ENCODE measurements at places on chromosomes 4 and X.

DNA sequence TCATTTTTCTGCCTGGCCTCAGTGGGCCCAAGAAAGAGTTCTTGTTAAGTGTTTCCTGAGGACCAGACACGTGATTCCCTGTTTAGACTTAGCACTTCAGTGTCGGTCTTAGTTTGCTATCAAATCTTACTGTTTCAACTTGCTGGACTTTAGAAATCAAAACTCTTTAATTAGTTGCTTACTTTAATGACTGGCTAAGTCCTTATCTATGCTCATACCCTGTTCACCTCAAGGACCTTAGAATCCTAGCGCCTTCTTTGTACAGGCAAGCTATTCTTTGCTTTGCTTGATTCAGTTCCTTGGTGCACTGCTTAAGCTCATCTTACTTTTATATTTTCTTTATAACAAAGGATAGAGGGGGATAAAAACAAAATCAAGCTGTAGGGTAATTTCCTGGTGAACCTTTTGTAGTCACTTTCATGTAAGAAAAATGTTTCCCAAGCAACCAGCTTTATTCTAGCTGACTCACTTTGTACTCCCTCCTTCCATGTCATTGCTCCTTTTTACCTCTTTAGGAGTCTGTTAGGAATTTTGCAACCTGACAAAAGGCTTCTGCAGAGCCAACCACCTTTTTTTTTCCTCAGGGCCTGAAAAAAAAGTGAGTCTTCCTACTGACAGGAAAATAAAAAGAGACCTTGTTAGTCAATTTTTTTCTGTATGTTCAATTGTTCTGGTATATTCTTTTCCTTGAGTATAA lies 14.7 kb downstream of the WDR44 start:
- no peak for DNase-seq

- DNase-seq, result no peak
Measured at GRCh38 chr4:168765726-168766125, 244.3 kb downstream of the CBR4 start.

GRCh38 chrX:97931586-97931985 lies 1047.9 kb downstream of the RPA4 start:
- DNase-seq, result no peak

- no peak for DNase-seq
Measured at GRCh38 chrX:8034058-8034457, 106.8 kb upstream of the PNPLA4 start.

DNA sequence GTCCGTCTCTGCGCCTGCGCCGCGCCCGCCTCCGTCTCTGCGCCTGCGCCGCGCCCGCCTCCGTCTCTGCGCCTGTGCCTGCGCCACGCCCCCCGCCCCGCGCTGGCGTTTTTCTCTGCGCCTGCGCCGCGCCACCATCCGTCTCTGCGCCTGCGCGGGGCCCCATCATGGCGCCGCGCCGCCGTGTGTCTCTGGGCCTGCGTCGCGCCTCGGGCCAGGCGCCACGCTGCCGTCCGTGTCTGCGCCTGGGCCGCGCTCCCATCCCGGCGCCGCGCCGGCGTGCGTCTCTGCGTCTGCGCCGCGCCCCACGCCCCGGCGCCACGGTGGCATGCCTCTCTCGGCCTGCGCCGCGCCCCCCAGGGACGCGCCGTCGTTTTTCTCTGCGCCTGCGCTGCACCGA lies 51.8 kb upstream of the DUX4 start:
- DNase-seq, result no peak

DNA sequence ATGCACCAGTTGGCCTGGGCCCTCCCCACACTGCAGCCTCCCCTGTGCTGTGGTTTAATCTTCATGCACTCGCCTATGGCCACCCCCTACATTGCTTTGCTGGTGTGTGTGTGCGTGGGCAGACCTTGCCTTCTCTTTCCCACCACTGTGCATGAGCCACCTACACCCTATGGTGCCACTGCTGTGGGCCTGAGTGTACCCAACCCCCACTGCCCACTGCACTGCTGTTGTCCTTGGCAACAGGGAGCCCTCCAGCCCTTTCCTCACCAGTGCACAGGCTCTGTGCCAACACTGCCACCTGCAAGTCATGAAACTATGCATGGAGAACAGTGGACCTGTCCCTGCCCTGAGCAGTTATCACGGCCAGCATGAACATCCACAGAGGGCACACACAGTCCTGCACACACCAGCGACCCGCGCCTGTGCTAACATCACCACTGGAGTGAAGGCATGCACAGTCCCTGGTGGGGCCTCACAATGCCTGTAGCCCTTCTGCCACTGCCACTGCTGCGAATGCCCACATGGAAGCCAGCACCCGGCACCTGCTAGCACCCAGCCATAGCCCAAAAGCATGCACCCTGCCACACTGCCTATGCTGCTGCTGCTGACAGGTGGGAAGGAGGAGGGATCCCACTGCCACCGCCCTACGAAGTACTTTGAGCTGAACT lies 237.8 kb upstream of the ARSJ start:
- no peak for DNase-seq

DNA sequence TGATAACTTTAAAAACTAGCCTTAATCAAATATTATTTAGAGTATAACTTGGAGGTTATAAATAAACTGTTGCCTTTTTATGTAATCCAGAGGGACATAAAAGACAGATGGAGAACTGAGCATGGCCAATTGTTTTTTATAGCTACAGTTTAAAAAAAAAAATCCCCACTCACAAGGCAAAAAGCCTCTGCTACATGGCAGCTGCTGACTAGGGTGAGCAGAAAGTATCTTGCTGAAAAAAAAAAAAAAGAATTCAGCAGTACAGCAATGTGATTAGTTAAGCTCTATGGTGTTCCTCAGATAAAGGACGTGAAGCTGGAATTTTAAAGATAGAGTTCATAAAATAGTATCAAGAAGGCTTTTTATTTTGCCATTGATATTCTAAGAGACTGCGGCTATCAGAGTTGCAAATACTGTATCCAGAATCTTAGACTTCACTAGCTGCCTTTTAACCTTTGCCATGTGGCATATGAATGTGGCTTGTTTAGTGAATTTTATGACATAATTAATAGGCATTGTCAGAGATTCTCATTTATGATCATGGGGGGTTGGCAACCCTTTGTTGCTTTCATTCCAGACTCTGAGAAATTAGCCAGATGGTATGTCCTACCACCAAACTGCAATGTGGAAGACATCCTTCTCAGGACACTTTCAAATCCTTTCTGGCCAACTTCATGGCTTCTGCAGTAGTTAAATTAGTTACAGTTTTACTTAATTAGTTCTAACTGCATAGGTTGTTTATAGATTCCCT lies 498.0 kb downstream of the STPG2 start:
- DNase-seq, result no peak

DNA sequence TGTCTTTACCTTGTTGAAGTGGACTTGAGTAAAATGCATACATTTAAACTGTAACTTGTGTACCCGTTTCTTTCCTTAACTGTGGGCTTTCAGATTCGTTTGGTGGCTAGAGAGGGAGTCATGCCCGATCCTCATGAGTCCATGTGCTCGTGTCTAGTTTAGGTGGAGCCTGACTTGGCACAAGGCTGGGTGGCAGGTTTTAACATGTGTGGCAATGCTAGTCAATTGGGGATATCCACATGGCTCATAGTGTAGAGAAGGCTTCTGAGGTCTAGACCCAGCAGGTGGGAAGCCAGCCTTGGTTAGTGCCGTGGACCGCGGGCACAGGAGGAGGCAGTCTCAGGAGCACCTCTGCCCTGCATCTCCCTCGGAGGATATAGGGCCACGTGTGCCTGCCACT lies 48.5 kb upstream of the CLCN4 start:
- no peak for DNase-seq

DNA sequence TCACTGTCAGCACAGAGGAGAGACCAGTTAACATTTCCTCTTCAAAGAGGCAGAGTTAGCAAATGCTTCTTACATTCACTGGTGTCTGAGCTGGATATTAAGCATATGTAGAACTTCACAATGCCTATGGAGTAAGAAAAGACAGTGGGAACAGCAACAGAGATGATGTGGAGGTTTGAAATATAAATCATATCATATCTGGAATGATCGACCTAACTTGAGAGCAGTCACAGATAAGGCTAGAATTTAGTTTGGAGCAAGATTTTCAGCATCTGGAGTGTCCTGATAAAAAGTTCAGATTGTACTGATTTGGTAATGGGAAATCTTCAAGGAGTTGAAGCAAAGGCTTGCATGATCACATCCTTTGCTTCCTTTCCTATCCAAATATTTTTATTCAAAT lies 90.5 kb upstream of the ANKRD50 start:
- DNase-seq, result no peak

GRCh38 chrX:55210931-55211677 lies 9.0 kb upstream of the PAGE5 start:
- DNase-seq, result no peak

DNA sequence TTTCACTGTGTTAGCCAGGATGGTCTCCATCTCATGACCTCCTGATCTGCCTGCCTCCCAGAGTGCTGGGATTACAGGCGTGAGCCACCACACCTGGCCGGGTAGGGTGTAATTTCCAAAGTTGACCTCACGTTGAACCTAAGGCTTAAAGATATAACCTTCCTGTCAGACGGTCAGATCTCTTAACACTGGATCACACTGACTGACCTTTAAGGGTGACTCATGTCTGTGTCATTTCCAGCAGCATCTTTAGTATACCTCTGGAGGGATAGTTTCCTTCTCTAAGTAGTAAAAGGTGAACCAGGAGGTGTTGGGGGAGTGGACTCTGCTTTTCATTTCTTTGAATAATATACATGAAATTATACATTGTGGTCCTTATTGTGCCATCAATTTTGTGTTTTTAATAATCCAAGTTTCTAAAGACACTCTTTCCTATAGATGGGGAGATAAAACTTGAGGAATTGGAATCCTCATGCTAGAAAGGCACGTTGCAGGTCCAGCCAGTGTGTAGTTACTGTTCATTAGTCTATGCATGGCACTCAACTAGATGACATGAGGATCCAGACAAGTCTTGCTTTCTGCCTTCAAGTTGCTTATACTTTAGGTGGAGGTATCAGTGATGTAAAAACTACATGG lies 45.7 kb downstream of the ARHGAP10 start:
- DNase-seq, result no peak

DNA sequence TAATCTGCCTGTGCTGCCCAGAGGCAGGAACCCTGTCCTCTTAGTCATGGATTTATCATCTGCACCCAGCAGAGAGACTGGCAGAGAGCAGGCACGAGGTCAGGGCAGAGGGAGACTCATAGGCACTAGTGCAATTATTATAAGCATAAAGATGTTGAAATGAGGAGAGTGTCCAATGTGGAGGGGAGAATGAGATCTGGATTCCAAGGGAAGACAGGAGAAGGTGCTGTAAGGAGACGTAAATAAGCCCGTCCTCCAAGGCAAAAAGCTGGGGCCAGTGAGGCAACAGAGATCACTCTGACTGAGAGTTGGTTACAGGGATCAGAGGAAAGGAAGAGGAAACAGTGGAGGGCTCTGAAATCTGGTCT lies 406.2 kb downstream of the MAPK10 start:
- no peak for DNase-seq

- no peak for DNase-seq
Measured at GRCh38 chr4:15648600-15648999, 6.6 kb downstream of the FBXL5 start.

DNA sequence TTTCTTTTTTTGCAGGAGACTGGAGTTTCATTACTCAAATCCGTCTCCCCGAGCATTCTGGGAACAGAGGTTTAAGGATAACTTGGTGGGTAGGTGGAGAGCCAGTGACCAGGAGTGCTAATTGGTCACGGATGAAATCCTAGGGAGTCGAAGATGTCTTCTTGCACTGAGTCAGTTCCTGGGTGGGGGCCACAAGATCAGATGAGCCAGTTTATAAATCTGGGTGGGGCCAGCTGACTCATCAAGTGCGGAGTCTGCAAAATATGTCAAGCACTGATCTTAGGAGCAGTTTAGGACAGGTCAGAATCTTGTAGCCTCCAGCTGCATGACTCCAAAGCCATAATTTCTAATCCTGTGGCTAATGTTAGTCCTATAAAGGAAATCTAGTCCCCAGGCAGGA lies 741.3 kb downstream of the PCDH7 start:
- DNase-seq, result no peak

- DNase-seq, result no peak
Measured at GRCh38 chr4:85474818-85475630, at the start of gene ARHGAP24. TSS of gene ARHGAP24 (plus strand) at chr4:85475150.

DNA sequence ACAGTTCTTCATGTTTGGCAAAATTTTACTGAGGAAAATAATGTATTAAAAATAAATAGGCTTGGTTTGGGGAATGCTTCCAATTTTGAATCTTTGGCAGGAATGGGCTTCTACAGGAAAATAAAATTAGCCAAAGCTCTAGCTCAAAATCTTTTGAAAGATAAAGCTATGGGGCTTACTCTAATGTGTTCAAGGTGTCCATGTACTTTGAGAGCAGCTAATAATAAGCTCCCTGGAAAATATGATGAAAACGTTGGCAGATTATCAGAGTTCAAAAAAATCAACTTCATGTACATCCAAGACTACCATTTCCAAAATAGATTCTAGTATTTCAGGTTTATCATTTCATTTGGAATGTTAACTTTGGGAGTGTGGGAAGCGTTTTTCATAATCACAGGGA lies 158.4 kb downstream of the EMCN start:
- no peak for DNase-seq

DNA sequence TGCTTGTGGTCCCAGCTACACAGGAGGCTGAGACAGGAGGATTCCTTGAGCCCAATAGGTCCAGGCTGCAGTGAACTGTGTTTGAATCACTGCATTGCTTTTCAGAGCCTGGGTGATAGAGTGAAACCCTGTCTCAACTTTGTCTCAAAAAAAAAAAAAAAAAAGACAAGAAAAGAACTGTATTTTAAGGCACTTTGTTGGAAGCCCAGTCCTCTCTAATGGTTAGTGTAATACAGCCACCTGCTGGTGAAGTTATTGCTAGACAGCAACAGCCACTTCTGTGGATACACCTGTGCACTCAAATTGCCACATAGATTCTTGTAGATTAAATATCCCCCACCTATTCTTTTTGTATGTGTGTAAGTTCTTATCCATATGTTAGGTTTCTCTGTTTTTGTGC lies 10.1 kb upstream of the FGG start:
- DNase-seq, result no peak

- DNase-seq, result no peak
Measured at GRCh38 chr4:45317276-45317675, 590.9 kb upstream of the GNPDA2 start.

DNA sequence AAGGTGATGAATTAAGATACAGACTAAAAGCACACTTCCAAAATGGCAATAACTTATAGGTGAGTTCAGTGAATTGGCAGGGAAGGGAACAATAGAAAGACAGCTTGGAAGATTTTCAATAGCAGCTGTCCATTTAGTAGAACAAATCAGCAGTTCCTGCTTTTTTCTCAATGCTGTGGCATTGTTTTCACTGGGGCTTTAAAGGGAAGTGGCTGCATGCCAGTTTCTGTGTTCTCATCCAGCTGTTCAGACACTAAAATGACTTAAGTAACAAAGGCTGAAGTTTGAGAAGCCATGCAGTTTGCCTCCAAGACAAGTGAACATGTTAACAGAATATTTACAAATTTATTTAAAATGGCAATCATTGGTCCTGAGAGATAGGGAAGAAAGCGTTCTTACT lies 291.9 kb downstream of the FAM47A start:
- no peak for DNase-seq

GRCh38 chr4:107330916-107331315 lies 294.8 kb upstream of the DKK2 start:
- no peak for DNase-seq

- no peak for DNase-seq
Measured at GRCh38 chrX:149462849-149463248, 42.3 kb downstream of the IDS start.
